ENCODE measurements at places on chromosomes 2 and 18. TPM values are rescaled to one million over a fixed set of nuclear protein-coding genes. Genes with fewer than 3 reads are reported as not detected.

- peak overlapping the region; percentile 81 for H3K4me3 ChIP-seq
- H3K4me1 ChIP-seq: peaks cover 5% of the 10 kb centered on the region
- no peaks in the 10 kb centered on the region for H3K27me3 ChIP-seq
- H3K27ac ChIP-seq: no peak overlapping the region
- no peaks in the 10 kb centered on the region for H3K36me3 ChIP-seq
Observed at GRCh38 chr18:27185897-27186296, 789 bp upstream of the CHST9 start.

The QPCT gene
- 3.9 TPM for total RNA-seq

- DNase-seq: no peak
- no peak overlapping the region for H3K4me3 ChIP-seq
- H3K36me3 ChIP-seq: no peaks in the 10 kb centered on the region
- H3K27me3 ChIP-seq: no peaks in the 10 kb centered on the region
- H3K4me1 ChIP-seq: no peaks in the 10 kb centered on the region
Observed at GRCh38 chr18:53241161-53241560, 901.2 kb downstream of the DCC start.

DNA sequence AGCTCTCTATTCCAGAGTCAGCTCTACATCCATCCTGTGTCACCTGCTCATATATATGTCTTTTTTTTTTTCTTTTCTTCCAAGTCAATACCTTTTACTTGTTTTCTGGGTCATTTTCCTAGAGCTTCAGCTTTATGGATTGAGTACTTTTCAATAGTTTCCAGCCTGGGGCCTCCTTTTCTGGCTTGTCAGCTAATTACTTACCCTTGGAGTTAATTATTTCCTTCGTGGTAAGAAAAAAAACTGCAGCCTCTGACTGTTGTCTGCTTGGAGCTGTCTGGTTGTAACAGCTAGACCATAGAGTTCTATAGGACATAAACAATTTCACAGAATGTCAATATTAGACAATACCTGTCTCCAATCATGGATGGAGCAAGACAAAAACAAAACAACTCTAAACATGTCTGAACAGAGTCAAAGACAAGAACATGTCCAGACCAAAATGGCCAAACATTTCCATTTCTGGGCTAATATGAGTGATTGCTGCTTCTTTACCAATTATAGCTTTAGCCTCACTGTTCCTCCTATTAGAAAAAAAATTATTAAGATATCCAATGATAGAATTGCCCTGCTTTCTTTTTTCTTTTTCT lies 643.1 kb downstream of the SLC4A3 start:
- no peak for DNase-seq
- H3K27me3 ChIP-seq: no peaks in the 10 kb centered on the region
- H3K4me1 ChIP-seq: no peaks in the 10 kb centered on the region
- H3K27ac ChIP-seq: no peak overlapping the region
- H3K36me3 ChIP-seq: no peaks in the 10 kb centered on the region

GRCh38 chr2:150491430-150491829 lies 4.0 kb upstream of the RND3 start:
- no peak overlapping the region for H3K27ac ChIP-seq
- no peak overlapping the region for H3K4me3 ChIP-seq
- no peaks in the 10 kb centered on the region for H3K36me3 ChIP-seq
- no peak for DNase-seq
- no peaks in the 10 kb centered on the region for H3K4me1 ChIP-seq
- no peaks in the 10 kb centered on the region for H3K27me3 ChIP-seq

The UGT1A5 gene
- not detected for total RNA-seq

- no peaks in the 10 kb centered on the region for H3K27me3 ChIP-seq
- no peak overlapping the region for H3K4me3 ChIP-seq
- no peaks in the 10 kb centered on the region for H3K4me1 ChIP-seq
- DNase-seq: no peak
Observed at GRCh38 chr2:160336105-160336504, 136.0 kb upstream of the ITGB6 start.
